ENCODE measurements at places on chromosomes 1 and 21.

- no peak for DNase-seq
Measured at GRCh38 chr21:44953628-44954021, 13.8 kb downstream of the SLX9 start.

GRCh38 chr1:119006406-119007279, 18.5 kb upstream of the TBX15 start:
- DNase-seq, result no peak

DNA sequence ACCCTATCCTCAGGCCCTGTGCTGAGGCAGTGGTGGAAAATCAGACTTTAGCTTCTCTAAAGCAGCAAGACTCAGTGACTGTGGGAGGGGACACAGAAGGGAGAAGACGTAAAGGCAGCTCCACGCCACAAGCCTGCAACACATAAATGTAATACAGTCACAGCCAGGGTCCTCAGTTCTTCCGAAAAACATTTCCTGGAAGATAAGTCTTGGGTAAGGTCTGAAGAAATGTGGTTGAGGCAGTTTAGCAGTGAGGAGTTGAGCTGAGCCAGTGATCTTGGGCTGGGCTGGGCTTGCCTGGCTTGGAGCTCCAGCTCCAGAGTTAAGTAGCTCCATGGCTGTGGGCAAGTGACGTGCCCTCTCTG, 127.8 kb upstream of the ADAR start:
- DNase-seq, result no peak

DNA sequence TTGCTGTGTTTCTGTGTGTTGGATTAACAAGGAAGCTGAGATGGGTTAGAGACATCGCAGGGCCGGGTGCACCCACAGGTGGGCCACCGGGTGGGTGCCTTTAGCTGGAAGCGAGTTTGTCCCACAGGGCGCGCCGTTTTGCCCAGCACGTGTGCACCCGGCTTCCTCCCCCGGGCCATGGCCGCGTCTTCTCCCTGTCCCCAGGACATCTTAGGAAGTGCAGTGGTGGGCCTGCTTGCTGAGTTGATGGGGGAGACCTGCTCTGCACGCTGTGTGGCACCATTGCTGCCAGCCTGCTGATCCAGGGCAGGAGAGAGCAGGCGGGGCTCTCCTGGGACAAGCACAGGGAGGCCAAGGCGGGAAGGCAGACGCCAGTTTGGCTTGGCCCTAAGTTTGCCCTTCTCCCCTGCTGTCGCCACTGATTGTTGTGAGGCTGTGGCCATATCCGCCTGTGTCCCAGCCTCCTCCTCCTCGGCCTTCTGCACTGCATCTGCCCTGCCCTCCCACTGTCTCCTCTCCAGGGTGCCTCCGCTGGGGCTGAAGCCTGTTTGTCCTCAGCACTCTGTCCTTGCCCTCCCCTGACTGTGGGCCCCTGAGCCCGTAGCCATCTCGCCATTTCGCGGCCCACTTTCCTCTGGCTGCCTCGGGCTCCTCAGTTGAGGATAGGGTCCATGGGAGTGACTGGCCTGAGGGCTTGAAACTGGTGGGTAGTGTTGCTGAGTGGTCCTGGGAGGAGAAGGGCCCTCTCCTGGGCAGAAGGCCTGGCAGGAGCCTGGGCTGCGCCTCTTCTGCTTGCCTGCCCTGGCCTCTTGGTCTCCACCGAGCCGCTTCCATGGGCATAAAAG, 47.6 kb downstream of the PKNOX1 start:
- no peak for DNase-seq

DNA sequence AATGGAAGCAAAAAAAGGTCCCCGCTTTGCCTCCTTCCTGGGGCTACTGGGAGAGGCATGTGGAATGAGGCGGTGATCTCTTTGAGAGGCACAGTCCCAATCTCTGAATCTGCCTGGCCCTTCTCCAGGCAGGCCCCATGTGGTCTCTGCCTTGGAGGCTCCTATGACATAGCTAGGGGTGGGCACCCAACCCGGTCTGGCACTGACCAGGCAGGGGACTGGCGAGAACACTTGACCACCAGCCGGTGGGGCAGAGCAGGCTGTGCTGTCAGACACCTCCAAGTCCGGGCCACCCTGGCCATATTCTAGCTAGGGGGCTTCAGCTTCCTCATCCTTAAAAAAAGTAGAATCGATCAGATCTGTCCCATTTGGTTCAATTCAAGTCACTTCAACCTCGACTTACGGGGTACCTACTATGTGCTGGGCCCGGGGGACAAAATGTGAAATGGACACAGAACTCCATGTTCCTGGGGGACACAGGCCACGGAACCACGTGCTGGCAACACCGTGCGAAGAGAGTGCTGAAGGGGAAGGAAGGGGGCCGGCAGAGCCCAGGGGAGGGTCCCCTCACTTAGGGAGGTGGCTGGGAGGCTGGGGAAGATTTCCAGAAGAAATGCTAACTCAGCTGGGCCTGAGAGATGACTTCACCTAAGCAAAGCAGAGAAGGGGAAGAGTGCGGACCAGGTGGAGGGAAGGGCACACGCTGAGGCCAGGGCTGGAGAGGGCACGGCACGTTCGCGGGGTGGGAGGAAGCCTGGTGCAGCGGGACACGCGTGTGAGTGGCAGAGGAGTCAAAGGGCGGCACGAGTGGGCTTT, 33.3 kb downstream of the HSPG2 start:
- DNase-seq, result no peak

- DNase-seq, result no peak
Measured at GRCh38 chr21:46061063-46061462, 36.8 kb upstream of the COL6A2 start.

DNA sequence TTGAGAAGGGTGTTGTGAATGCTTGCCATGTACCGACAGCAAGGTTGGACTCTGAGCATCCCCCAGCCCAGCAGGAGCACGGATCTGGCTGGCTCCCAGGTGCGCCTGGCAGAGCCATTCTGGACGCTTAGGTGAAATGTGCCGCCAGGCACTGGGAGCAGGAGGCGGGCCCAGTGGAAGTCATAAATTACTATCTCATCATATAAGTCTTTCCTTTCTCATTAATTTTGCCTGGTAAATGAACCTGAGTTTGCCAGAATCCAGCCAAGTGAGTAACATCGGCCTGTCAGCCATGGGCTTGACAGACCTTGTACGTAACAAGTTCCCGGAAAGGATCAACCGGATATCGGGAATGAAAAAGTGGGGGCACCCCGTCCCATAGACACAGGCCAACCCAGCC, 179.5 kb upstream of the ARHGEF16 start:
- no peak for DNase-seq

DNA sequence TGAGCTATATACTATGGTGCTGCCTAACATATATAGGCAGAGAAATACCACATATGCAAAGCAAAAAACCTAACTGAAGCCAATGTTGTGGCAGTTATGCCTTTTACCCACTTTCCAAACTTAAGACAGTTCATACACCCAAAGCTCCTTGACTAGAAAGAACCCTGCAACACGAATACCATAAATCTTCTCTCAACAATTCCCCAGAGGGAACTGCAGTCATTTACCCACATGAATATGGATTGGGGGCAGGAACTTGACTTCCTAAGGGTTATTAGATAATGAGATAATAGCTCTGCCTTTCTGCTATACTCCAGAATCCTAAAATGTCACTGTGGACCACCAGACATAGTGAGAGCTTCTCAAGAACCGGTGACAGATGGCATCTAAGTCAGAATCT, 2.9 kb upstream of the ASPM start:
- no peak for DNase-seq

DNA sequence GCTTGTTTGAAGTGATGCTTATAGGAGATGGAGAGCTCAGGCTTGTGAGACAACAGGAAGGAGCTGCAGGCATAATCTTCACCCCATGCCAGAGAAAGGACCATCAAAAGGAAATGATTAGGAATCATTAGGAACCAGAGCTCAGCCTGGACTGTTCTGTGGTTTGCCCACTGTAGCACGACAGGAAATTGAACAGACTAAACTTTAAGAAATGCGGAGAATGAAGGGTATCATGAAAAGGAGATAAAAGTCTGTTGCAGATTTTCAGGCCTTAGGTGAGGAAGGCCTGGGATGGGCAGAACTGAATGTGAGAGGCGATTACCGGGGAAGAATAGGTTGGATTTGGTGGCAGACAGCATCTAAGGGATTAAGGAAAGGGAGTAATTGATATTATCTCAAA, 292.0 kb upstream of the PLXNA2 start:
- no peak for DNase-seq

DNA sequence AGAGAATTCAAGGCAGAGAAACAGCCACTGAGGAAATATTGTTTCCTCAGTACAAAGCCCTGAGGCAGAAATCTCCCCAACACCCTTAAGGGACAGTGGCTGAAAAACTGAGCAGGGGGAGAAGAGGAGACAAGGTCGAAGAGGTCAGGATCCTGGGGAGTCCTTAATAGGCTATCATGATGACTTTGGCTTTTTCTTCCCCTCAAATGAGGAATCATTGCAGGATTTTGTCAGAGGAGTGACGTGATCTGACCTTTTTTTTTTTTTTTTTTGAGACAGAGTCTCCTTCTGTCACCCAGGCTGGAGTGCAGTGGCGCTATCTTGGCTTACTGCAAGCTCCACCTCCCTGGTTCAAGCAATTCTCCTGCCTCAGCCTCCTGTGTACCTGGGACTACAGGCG, 10.2 kb downstream of the MAP7D1 start:
- DNase-seq, result no peak

DNA sequence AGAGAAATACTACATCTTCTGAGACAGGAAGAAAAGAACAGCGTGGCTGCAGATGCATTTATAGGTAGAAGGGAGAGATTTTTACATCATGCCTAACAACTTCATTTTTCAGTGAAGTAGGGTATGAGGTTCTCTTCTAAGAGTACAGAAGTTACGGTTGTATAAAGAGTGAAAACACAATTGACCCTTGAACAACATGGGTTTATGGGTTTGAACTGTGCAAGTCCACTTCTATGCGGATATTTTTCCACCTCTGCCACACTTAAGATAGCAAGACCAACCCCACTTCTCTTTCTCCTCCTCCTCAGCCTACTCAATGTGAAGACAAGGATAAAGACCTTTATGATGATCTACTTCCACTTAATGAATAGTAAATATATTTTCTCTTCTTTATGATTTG, 64.5 kb downstream of the RPAP2 start:
- DNase-seq, result no peak

DNA sequence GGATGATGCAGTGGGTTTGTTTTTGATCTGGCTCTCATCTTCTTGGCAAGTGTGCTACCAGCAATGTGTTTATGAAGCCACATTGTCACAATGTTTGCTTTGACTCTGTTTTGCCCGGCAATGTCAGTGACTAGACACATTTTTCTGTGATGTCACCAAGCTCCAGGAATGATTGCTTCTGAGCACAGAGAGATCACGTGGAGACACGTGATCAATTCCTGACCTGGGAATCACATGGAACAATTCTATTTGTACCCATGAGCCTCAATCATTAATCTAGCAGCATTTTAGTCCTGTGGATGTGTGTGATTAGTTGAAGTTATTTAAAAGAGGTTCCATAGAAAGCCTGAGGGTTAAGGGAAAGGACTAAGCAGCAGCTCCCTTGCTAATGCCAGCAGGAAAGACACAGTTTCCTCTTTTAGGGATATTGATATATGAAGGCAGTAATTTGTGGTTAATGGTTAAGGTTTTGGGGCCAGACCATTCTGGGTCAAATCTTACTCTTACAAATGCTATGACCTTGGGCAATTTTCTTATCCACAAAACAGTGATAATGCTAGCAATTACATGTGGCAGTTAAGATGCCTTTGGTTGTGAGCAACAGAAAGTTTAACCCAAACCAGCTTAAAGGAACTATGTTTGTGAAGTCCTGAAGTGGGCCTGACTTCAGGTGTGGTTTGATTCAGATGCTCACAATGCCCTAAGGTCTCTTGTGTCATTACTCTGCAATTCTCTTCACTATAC, 59.0 kb downstream of the FASLG start:
- no peak for DNase-seq

- no peak for DNase-seq
Measured at GRCh38 chr1:57963581-57963980, 539.7 kb upstream of the DAB1 start.

- no peak for DNase-seq
Measured at GRCh38 chr21:42878678-42878992, 704 bp downstream of the WDR4 start.

DNA sequence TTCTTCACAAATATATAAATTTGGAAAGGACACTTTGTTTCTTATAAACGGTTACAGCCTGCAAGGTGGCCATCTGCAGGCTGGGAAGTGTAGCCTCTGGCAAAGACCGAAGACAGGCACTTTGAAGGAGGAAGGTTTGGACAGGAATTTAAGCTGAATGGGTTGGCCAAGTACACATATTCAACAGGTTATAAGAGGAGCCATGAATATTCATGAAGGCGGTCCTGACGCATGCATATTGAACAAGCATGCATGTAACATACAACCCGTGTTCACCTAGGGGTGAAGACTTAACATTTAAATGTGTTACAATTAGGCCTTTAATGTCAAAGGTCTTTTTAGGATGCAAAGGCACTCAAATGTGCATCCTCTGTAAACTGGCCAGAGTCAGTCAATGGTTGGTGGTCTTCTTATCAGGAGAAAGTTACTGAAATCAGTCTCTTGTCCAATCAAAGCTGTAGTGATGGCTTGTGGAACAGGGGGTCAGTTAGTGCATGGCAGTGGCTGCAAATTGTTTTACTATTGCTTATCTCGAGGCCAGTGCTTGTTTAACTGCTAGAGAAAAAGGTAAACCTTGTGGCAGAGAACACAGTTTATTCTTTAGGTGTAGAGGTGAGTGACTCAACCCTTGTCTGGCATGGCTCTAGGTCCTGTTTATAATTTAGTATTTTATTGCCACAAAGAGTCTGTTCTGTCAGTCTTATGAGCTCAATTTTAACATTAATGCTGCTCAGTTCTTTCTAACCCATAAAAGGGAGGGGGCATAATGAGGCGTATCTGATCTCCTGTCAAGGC, 70.3 kb upstream of the F3 start:
- no peak for DNase-seq

DNA sequence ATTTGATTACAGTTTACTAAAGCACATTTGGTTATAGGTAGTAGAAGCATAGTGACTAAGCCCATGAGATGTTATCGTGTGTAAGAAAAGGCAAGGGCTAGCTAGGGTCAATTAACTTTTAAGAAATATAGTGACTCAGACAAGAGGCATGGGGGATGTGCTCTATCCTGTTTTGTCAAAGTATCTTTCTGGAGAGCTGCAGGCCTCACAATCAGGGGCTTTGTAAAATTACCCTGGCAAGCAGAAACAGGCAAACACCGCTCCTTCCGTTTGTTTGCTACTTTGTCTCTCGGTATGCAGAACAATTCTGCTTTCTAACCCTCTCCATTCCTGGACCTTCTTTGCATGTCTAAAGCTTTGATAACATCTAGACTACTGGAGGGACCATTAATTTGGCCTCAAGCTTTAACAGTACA, 26.1 kb upstream of the ZNF697 start:
- no peak for DNase-seq

DNA sequence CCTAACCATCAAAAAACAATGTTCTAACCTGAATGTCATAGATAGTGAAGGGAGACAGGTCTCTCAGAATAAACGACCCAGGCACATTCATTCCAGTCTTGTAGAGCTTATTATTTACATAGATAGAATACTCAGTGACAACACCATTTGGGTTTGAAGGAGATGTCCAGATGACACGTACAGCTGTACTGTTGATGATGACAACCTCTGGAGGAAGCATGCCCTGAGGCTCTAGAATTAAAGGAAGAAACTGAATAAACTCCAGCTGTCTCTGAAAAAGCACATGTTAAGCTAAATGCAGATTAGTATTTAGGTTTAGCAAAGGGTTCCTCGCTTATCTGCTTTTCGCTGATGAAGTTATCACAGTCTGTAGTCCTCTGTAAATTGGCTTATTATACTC, 277.2 kb downstream of the KCTD3 start:
- DNase-seq, result no peak

GRCh38 chr1:53672243-53672642, 66.7 kb downstream of the GLIS1 start:
- DNase-seq, result no peak

GRCh38 chr1:84330125-84330984, 28.8 kb downstream of the SAMD13 start:
- no peak for DNase-seq

- DNase-seq, result no peak
Measured at GRCh38 chr1:101241485-101242225, 4.8 kb downstream of the S1PR1 start.

Measured in GM19239 (cell line).